COR-L47 (cell line): ENCODE measurements at places on chromosomes 5 and 9.

- DNase-seq, result no peak
These were observed 27.4 kb downstream of the TENT4A start for GRCh38 chr5:6740586-6741150.

- DNase-seq, result no peak
These were observed 46.6 kb upstream of the C5orf58 start for GRCh38 chr5:170186156-170186555.

DNA sequence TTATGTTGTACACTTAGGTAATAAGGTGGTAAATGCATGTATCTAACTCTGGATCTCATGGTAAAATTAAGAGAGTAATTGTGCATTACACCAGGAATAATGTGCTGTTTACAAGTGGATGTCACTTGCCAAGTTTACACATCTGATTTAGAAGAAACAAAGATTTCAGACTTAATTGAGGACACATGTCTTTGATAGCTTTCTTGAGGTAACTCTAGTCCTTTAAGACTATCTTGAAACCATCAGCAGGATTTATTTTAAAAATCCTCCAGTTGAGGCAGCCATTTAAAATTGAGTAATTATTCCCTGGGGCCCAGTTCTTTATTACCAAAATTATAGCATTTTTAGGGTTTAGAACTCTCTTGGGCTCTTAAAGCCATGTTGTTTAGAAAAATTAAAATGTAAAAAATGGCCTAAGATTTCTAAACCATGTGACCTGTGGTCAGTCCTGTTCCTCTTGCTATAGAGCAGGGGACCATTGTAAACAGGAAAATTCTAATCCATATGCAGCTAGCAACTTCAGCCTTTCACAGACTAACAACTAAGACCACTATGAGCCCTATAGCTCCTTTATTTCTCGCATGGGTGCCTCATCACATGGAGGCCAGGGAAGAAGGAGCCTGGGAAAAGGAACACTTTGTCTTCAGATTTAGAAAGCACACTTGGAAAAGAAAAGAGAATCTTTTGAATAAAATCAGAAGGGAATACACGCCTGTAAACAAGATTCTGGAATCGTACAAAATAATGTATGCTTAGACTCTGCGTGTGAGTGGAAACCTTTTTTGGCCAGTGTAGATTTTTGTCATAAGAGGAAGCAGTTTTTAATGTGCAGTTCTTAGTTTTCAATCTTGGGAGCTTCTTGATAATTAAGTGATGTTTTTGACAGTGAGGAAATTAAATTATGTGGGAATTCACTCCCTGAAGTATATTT lies 71.2 kb downstream of the ZSWIM6 start:
- DNase-seq, result no peak

DNA sequence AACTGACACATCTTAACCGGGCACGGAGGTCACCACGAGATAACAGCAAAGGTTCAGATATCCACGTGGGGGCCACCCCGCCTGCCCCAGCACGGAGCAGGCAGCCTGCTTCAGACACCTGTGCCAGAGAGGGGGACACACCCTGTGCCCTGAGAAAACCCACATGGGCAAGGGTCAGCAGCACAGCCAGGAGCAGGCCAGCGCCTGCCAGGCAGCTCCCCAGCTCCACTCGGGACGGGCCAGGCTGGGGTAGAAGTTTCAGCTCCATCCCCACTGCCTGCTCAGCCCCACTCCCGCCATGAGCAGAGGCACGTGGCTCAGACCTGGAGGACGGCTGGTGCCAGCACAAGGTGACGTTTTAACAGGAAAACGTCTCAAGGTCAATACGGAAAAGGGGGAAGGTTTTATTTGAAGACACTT lies 22.2 kb downstream of the SLC12A7 start:
- DNase-seq, result no peak

DNA sequence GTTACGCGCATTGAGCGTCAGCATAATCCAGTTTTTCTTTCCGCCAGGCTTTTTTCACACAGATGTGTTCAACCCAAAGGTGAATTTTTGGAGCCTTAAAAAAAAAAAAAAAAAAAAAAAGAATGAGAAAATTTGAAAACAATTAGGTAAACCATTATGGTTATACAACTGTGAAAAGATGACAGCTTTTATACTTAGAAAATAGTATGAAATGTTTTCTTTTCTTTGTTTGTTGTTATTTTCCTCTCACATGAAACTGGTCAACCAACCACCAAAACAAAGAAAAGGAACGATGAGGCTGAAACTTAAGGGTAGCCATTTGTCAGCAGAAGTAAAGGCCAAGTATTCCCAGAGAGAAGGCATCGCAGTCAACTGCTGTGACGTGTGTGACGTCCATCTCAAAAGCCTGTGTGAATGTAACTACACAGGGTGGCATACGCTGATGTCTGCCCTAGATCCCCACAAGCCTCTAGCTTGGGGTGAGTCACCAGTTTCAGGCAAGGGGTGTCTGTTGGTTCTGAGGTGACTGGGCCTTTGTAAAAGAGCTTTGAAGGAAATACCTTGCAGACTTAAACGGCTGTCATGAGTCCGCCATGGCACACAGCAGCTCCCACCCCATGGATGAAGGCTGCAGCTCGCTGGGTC lies 182.9 kb downstream of the AOPEP start:
- DNase-seq, result no peak

GRCh38 chr5:175535796-175536195 lies 57.4 kb downstream of the SFXN1 start:
- DNase-seq, result no peak

GRCh38 chr9:21053851-21054250 lies 22.4 kb upstream of the HACD4 start:
- no peak for DNase-seq
